ENCODE measurements at places on chromosomes 12 and 14. TPM values are rescaled to one million over a fixed set of nuclear protein-coding genes. Genes with fewer than 3 reads are reported as not detected.

DNA sequence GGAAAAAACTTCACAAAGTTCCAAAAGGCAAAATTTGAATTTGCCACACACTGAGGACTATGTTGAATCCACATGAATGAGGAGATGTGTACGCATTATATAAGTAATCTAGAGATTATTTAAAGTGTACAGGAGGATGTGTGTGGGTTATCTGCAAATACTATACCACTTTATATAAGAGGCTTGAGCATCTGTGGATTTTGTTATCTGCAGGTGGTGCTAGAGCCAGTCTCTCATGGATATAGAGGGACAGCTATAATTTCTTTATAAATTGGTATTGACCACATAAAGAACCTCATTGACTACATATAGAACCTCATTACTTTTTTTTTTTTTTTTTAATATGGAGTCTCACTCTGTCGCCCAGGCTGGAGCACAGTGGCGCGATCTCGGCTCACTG, 32.2 kb upstream of the RXYLT1 start:
- no peak for DNase-seq

DNA sequence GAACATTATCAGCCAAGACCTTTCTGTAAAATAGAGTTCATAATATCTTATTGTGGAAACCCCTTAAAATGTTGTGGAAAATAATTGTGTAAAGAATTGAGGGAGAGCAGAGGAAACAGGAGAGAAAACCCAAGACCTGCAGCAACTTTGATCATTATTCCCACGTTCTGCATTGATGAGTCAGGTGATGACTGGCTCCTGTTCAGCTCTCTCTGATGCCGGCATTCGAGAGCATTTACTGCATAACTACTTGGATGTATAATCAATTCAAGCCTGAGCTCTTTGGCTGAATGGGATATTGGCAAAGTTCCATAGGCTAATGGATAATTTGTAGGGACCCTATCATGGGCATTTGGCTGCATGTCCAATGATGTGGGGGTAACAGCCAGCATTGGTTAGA, 176.3 kb upstream of the ARID2 start:
- no peak for DNase-seq

GRCh38 chr12:96190413-96191108, 3.6 kb upstream of the ELK3 start:
- no peak for DNase-seq

- no peak for DNase-seq
Observed at GRCh38 chr12:85374981-85375380, 95.0 kb downstream of the ALX1 start.

GRCh38 chr14:59407246-59408010, 57.8 kb downstream of the GPR135 start:
- no peak for DNase-seq

GRCh38 chr12:88600272-88600671, 20.0 kb upstream of the KITLG start:
- DNase-seq = no peak

Gene FAM186B
- total RNA-seq = 0.42 TPM

DNA sequence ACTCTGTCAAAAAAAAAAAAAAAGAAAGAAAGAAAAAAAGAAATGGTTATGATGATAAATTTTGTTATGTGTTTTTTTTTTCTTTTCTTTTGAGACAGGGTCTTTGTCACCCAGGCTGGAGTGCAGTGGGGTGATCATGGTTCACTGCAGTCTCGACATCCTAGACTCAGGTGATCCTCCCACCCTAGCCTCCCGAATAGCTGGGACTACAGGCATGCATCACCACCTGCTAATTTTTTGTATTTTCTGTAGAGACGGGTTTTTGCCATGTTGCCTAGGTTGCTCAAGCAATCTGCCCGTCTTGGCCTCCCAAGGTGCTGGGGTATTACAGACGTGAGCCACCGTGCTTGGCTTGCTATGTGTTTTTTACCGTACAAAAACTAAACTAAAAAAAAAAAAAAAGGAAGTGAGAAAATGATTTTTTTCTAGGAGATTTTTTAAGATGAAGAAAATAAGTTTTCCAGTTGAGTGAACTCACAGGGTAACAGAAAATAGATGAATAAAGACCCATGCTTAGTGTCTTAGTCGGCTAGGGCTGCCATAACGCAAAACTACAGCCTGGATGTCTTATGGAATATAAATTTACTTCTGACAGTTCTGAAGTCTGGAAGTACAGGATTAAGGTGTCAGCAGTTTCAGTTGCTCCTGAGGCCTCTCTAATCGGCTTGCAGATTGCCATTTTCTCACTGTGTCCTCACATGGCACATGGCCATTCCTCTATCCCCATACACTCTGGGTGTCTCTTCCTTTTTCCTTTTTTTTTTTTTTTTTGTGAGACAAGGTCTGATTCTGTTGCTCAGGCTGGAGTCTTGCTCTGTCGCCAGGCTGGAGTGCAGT, 13.2 kb upstream of the APOF start:
- DNase-seq = no peak

Gene CLEC7A
- not detected for total RNA-seq

- no peak for DNase-seq
Observed at GRCh38 chr12:63931703-63932102, 87.2 kb downstream of the SRGAP1 start.

Gene RNASE4
- 3.9 TPM for total RNA-seq

Gene PRMT5
- total RNA-seq = 186 TPM

Gene MGST1
- 111 TPM for total RNA-seq

DNA sequence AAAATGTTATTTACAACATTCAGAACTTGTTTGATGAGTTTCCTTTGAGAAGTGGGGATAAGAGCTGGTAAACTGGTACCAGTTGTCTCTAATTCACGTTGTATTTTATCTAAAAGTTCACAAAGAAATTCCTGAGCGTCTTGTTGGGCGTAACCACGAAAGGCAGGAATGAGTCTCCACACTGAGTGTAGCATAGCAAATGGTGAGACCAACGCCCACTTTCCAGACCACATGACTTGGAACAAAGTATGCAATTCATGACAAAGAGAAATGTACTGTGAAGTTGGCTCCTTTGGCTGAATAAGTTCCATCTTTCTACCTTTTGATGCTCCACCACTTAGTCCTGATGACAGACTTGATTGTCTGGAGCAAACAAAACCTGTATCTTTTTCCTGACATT, 18.4 kb downstream of the USP44 start:
- no peak for DNase-seq

Gene ASIC1
- 28.9 TPM for total RNA-seq

DNA sequence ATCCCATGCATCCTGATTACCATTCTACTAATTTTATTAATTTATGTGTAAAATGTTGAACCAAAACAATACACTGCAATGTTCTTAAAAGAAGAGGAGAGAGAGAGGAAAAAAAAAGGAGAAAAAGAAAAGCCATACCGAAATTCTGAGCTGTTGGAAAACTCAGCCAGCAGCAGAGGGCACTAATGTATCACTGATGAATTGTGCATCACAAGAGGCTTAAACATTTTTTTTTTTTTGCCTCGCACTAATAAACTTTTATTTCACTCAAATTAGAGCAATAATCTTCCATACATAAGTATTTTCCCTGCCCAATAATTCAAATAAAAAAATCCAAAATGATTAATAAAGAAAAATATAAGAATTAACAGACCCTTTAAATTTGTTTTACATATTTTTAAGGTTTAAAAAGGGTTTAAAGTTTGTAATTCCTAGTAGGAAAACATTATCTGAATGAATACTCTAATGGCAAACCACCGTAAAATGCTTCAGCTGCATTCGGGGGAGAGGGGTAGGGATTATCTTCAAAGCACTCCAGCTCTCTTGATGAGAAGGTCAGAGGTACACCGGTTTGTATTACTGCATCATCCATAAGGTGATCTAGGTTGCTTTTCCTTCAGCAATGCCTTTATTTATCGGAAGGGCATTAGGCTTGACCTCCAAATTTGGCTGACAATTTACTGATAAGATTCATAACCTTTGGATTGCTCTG, 41.9 kb downstream of the ATP23 start:
- DNase-seq = peak; percentile 42

Gene GYS2
- total RNA-seq = not detected

Gene PLCZ1
- not detected for total RNA-seq

DNA sequence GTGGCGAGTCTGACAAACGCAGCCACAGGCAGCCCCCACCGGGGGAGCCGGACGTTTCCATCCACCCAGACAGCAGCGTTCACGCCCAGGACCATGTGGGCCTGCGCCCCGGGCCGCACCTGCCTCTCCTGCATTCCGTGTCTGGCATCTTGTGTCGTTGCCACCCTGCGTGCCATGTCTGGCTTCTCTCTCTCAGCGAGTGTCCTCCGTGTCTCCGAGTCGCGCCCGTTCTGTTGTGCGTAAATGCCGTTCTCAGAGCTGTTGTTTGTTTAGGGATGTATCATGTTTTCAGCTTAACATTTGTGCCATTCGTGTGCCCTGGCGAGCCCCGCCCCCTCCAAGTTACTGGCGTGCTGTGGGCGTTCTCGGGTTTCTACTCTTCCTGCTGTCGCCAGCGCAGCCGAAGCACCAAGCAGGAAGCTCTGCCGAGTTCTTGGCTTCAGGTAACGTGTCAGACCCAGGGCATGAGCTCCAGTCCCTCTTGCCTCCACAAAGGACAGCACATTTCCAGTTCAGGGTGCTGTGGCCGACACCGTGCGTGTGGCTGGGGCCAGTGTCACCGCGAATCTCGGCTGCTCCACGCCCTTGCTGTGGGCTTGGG, 34.6 kb downstream of the NOC4L start:
- no peak for DNase-seq

GRCh38 chr12:95402096-95402495, 71.9 kb upstream of the METAP2 start:
- no peak for DNase-seq

Gene DENND5B
- 19.2 TPM for total RNA-seq

- no peak for DNase-seq
Observed at GRCh38 chr14:59320763-59321625, 132.5 kb downstream of the DAAM1 start.

Gene OR4E2
- total RNA-seq = not detected

GRCh38 chr14:100389497-100390104, 66.5 kb downstream of the SLC25A47 start:
- no peak for DNase-seq

- DNase-seq = peak; percentile 87
Observed at GRCh38 chr14:50001151-50001998, 108.5 kb downstream of the ARF6 start.

Gene CLEC9A
- not detected for total RNA-seq

DNA sequence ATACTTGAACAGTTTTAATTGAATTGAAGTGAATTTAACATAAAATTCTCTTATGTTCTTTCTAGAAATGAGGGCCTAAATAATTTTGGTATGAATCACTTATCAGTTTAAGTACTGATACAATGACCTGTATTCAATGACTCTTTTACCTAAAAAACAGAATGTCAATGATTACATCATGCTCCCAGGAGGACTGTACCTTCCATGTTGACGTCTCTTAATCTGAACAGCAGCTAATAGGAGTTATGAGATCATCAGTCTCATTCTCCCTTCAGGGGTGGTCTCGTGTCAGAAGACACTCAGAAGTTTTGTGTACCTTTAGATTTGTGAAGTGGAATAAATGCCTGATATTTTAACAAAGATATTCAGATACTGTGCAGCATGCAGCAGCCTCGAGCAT, 206.3 kb downstream of the CNTN1 start:
- DNase-seq = no peak

DNA sequence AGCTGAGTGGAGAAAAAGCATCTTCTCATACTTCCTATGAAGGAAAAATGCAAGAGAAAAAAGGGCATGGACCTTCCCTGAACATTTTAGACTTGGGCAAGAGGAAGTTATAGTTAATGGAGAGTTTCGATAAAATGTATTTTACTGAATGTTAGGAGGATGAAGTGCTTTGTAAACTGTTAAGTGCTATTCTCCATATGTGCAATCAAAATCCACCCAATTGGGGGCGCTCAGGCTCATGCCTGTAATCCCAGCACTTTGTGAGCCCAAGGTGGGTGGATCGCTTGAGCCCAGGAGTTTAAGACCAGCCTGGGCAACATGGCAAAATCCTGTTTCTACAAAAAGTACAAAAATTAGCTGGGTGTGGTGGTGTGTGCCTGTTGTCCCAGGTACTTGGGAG, 1.9 kb upstream of the CNPY2 start:
- no peak for DNase-seq

- DNase-seq = no peak
Observed at GRCh38 chr12:132529906-132530305, 40.0 kb downstream of the FBRSL1 start.

GRCh38 chr14:101004176-101004575, 100.7 kb upstream of the RTL1 start:
- DNase-seq = no peak

Gene PMEL
- 5.8 TPM for total RNA-seq

Gene PPFIBP1
- total RNA-seq = 102 TPM

Measured in HCT116 (cell line).